ENCODE measurements at places on chromosomes 3 and 15. TPM values are rescaled to one million over a fixed set of nuclear protein-coding genes. Genes with fewer than 3 reads are reported as not detected.
A peak's percentile ranks its signal among the peaks of the same experiment; 100 is the strongest.

The SLC28A1 gene
- total RNA-seq: not detected

The GOLGA6B gene
- total RNA-seq: 1.3 TPM

The ATP2C1 gene
- total RNA-seq: 132 TPM

DNA sequence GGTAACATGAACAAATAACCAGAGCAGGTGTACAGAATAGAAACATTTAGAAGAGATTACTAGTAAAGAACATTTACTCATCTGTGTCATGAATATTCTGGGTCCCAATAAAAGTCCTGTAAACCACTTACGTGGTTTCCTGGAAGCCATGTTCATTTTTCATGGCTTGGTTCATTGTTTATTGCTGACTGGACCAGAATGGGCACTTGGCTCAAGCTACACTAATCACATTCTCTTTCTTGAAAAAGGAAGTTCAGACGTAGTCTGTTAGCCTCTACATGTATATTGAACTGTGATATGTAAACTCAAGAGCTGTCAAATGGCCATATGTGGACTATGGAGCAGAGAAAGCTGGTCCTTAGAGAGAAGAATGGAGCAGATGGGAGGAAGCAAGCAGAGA is 138.3 kb upstream of the FAM3D start:
- no peak for DNase-seq

GRCh38 chr3:31833391-31834190 is 147.5 kb downstream of the OSBPL10 start:
- DNase-seq: no peak

GRCh38 chr3:176631165-176631564 is 566.1 kb downstream of the TBL1XR1 start:
- DNase-seq: no peak

DNA sequence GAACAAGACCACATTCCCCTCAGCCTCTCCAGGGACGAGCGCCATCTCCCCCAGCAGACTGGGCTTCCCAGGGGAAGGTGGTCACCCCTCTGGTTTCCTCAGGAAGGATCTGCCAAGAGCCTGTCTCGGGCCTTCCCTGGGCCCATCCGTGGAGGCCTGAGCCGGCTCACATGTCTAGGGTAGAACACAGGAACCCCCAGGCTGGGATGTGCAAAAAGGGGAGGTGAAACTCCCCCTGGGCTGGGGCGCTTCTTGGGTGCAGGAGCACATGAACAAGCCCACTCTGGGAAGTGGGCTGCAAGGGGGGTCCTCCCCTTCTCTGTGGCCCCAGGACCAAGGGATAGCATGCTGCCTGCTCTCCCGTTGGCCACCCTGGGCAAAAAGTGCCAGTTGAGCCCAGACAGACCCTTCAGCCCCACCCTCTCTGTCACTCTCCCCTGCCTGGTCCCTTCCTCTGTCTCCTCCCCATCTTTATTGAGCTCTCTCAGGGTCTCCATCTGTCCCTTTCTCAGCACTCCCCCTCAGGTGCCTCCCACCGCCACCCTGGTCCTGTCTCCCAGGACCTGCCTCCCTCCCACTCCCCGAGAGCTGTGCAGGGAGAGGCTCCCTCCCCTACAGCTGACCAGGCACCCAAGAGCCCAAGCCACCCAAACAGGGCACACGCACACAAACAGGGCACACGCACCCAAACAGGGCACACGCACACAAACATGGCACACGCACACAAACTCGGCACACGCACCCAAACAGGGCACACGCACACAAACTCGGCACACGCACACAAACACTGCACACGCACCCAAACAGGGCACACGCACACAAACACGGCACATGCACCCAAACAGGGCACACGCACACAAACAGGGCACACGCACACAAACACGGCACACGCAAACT is 864 bp downstream of the SEMA3G start:
- DNase-seq: no peak

DNA sequence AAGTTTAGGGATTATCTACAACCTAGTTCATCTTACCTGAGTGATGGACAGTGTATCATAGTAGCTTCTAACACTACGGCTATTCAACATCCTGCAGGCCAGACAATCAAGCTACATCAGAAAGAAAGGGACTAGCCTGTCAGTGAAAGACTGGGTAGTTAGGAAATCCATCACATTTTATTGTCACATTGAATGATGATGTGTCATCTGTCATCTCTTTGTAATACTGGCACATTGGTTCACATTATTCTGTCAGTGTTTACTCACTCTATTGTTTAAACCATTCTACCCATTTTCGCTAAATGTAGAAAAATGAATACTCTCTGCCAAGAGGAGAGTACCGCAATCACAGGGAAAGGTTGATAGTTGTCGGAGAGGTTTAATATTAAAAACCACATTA is 1155.8 kb downstream of the TUSC7 start:
- DNase-seq: no peak

- no peak for DNase-seq
These were observed 171.1 kb upstream of the STT3B start for GRCh38 chr3:31361371-31362273.

DNA sequence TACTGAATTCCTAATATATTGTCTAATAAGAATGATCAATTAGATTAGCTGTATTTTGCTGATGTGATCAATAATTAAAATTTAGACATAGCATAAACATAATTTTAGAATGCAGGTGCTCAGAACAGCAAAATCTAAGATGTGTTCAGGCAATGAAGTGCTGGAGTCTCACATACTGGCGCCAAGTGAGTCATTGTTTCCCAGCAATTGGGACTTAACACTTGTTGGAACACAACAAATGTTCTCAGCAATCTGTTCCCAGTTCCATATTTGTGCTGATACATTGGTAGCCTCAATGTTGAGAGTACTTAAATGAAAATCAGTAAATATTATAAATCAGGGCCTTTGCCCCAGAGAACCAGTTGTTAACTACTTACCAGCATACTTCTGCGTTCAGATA is 619.0 kb downstream of the ROBO1 start:
- no peak for DNase-seq

DNA sequence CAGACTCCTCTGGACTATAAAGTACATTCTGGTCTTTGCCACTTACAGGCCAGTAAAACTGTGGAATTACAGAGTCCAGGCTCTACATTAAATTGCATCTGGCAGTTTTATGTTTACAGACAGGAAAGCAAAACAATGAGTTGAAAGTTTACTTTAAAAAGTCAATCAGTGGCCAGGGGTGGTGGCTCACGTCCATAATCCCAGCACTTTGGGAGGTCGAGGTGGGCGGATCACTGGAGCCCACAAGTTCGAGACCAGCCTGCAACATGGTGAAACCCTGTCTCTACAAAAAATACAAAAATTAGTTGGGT is 53.8 kb downstream of the TM4SF4 start:
- DNase-seq: no peak

DNA sequence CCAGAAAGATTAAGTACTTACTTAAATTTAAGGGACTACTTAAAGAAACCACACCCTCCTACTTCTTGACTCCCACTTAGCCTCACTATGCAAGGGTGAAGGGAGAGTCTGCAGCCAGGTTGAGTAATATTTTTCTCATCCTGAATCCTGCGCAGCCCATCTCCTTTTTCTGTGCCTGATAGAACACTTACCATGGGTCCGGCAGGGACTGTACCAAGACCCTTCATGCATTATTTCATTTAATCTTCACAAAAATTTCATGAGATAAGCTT is 562.6 kb upstream of the CFAP20DC start:
- DNase-seq: no peak

DNA sequence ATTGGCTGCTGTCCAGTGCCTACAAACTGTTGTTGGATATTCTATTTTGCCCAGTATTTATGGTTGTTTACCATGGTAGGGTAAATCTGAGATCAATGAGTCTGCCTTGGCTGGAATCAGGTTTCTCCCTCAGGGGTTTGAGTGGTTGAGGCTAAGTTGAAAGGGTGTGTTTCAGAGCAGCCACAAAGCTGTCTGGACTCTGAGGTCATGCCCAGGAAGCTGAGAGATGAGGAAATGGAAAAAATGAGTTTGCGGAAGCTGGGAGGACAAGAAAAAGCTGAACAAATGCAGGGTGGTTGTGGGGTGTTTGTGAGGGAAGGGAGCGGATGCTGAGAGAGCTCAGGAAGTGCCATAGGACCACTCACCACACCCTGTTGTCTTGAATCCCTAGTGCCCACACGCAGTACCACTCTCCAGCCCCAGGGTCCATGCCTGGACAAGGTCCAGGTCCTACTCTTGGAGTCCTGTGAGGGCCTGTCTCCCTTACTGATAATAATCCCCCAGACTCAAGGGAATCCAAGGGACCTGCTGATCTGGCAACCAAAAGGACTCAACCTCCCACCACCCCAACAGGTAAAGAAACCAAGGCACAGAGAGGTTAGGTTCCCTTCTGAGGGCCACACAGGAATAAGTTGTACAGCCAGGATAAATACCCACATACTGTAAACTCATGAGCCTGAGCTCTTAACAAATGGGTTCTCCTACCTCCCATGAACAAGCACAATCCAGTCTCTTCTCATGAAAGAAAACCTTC is 81.6 kb downstream of the PPCDC start:
- no peak for DNase-seq

DNA sequence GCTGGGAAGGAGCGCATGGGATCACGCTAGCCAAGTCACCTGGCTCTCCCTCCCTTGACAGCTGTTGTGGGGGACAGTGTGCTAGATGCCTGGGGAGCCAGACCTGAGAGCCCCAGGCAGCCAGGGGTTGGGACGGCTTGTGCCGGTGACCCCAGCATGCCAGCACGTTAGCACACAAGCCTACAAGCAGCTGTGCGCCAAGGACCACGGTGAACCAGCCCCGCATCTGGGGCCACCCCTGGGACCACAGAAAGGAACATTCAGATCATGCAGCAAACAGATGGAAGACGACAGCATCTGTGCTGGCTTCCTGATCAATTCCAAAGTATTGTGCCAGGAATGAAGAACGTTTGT is 64.8 kb downstream of the NTRK3 start:
- DNase-seq: no peak

- no peak for DNase-seq
These were observed 211.4 kb upstream of the ROPN1 start for GRCh38 chr3:124203292-124203691.

- peak; percentile 63 for DNase-seq
These were observed 187.1 kb upstream of the LPP start for GRCh38 chr3:187966636-187967406.

DNA sequence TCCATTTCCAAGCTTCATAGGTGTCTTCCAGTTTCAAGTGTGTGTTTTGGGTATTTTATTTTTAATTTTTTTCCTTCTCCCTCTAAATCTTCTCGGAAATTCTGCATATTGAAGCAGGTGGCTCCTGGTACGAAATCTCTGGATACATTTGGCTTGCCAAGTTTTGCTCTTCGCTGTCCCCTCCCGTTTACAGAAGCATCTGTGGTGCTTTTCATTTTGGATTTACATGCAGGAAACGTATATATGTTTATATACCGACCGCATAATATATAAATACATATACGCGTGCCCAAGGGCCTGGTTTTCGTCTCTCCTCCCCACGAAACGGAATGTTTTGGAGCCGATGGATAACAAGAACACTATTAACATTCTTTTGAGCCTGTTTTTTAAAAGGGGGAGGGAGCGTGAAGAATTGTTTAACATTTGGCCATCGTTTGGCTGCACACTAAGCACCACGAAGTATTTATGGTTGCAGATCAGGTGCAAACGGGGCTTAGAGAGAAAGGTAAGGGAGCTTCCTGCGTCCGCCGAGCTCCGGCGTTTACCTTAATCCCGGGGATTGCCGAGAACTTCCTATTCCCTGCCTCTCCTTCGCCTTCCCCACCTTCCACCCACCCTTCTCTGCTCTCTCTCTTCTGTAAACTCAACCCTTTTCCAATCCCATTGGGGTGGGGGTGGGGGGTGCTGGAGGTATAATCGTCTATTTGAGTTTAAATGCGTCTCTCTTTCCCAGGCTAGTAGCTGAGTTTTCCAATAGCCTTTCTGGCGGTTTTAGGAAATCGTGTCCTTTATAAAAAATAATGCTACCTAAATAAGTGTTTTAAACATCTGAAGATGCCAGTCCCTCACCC is 1.1 kb upstream of the NLGN1 start:
- DNase-seq: no peak

- peak; percentile 20 for DNase-seq
These were observed 51.4 kb upstream of the RNF7 start for GRCh38 chr3:141686466-141687291.

DNA sequence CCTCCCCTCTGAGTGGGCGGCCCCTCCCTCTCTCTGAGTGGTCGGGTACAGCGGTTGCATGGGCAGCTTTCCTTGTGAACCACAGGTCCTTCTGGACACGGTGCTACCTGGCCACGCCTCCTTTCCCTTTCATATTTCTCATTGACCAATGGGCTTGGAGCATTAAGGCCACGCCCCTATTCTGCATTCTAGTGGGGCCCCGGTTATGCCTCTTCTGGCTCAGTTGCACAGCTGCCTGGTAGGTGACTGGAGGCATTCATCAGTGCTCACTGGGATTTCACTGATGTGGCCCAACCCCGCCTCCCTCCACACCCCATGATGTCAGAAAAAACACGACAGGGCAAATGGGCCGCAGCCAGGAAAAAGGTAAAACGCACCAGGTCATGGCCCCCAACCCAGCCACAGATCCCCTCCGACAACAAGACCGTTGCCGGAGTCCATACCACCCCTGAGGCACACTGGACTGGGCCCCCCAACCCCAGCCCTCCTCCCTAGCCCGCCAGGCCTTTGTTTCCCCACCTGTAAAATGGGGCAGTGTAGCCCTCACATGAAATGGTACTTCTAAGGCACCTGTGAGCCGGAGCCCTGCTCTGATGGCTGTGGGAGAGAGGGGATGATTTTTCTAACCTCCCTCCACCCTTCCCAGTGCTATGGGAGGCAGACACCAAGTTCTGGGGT is 26.3 kb downstream of the NGRN start:
- DNase-seq: no peak

DNA sequence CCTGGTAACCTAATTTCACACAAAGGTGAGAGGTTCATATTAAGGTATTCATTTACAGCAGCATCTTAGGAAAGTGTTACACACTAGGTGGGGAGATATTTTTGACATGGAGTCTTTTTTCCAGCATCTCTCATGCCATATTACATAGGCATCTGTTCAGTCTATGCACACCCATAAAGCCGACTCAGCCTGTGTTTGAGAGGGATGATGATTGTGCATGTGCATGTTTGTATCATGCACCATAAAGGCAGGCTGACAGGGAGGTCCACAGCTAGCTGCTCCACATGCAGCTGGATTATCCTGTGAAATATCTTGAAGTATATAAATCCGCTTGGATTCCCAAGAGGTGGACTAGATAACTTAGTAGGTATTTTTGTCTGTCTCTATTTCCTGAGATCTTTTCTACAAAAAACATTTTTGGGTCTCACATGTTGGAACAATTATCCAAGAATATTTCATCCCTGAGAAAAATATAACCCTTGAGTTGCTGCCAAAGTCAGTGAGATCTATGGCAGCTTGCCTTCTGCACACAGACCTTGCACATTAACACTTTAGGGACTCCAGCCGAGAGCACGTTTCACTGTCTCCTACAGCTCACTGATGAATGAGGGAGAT is 288.4 kb upstream of the DPH6 start:
- no peak for DNase-seq
